ENCODE measurements at places on chromosomes 7 and 10. TPM values are rescaled to one million over a fixed set of nuclear protein-coding genes. Genes with fewer than 3 reads are reported as not detected.

GRCh38 chr7:13641714-13642113, 347.8 kb downstream of the ETV1 start:
- H3K4me3 ChIP-seq, result no peak overlapping the region
- H3K36me3 ChIP-seq, result no peaks in the 10 kb centered on the region
- no peak for DNase-seq
- H3K4me1 ChIP-seq, result no peaks in the 10 kb centered on the region
- no peaks in the 10 kb centered on the region for H3K27me3 ChIP-seq

GRCh38 chr10:69657430-69657829, 27.4 kb downstream of the FAM241B start:
- H3K27me3 ChIP-seq, result peaks cover 23% of the 10 kb centered on the region
- H3K4me1 ChIP-seq, result peaks cover 52% of the 10 kb centered on the region
- no peak for DNase-seq
- no peak overlapping the region for H3K27ac ChIP-seq

GRCh38 chr7:135273581-135273980, 39.9 kb downstream of the STRA8 start:
- peaks cover 10% of the 10 kb centered on the region for H3K27me3 ChIP-seq
- no peak for DNase-seq
- H3K36me3 ChIP-seq, result no peaks in the 10 kb centered on the region
- H3K4me1 ChIP-seq, result peaks cover 3% of the 10 kb centered on the region

DNA sequence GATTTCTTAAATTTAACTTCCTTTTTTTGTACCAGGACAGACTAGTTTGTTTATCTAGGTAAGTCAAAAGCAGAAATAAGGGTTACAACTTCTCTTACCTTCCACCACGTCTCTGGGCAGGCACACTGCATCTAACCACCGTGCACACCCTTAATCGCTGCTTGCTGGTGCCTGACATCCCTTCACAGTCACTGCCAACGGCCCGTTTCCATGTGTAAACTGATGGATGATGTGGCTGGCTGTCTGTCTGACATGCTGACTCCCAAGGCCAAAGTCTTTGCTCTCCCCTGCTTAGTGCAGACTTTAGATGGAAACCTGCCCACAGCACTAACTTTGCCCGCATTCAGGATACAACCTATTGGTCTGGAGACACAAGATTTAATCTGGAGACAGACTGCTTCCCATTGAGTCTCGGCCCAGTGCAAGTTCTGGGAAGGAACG, 1.1 kb downstream of the TMEM273 start:
- H3K36me3 ChIP-seq, result no peaks in the 10 kb centered on the region
- no peaks in the 10 kb centered on the region for H3K4me1 ChIP-seq
- DNase-seq, result peak; percentile 31
- no peak overlapping the region for H3K27ac ChIP-seq
- peaks cover under 1% of the 10 kb centered on the region for H3K27me3 ChIP-seq
- H3K4me3 ChIP-seq, result no peak overlapping the region

DNA sequence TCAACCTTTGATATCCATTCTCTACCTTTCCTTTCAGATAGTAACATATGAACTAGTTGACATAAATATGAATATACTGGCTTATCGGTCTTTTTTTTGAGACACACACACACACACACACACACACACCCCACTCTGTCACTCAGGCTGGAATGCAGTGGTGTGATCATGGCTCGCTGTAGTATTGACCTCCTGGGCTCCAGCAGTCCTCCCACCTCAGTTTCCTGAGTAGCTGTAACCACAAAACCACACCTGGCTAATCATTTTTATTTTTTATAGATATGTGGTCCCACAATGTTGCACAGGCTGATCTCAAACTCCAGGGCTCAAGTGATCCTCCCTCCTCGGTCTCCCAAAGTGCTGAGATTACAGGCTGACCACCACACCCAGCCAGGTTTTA, 14.2 kb upstream of the NT5C3A start:
- H3K27me3 ChIP-seq, result peaks cover 36% of the 10 kb centered on the region
- H3K36me3 ChIP-seq, result no peaks in the 10 kb centered on the region

- peaks cover 15% of the 10 kb centered on the region for H3K4me1 ChIP-seq
- H3K27me3 ChIP-seq, result peaks cover 96% of the 10 kb centered on the region
- no peak for DNase-seq
- H3K4me3 ChIP-seq, result peak overlapping the region; percentile 59
- H3K36me3 ChIP-seq, result peaks cover 4% of the 10 kb centered on the region
Measured at GRCh38 chr10:117166418-117167345, 28.6 kb upstream of the VAX1 start.

DNA sequence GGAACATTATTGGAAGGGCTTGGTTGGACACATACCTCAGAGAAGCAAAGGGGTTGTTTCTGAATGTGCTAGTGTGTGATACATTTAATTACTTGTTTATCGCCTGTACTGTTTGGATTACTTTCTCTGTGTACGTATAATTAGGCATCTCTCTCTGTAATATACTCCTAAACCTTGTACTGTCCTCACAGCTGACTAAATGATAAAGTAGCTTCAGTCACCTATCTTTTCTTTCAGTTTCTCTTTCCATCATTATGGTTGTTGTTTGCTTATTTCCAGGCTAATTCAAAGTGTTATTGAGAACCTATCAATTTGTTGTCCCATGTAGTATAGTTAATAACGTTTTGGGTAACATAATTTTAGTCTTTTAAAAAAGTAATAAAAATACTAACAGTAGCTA, 34.0 kb downstream of the MXI1 start:
- H3K36me3 ChIP-seq, result peaks cover 39% of the 10 kb centered on the region
- DNase-seq, result no peak
- no peak overlapping the region for H3K4me3 ChIP-seq
- no peaks in the 10 kb centered on the region for H3K27me3 ChIP-seq
- H3K27ac ChIP-seq, result no peak overlapping the region
- H3K4me1 ChIP-seq, result peaks cover 12% of the 10 kb centered on the region

GRCh38 chr7:840001-840600, 7.8 kb downstream of the SUN1 start:
- no peak overlapping the region for H3K4me3 ChIP-seq
- no peak for DNase-seq
- H3K27me3 ChIP-seq, result no peaks in the 10 kb centered on the region
- H3K36me3 ChIP-seq, result peaks cover 19% of the 10 kb centered on the region

DNA sequence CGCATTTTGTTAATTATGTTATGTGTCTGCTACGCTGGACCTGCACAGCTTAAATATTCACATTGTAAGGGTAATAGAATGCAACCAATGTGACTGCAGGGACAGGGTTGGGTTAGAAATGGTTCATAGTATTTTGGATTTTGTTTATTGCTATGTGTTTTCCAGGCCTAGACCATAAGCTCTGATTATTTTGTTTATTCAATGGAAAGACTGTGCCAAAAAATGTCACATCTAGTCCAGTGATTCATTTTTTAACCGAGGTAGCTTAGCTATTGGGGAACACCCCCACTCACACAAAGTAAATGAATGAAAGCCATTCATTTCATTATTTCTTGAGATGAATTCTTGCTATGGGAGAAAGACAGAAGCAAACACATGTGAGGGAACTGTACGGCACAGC, 516.5 kb upstream of the ANKRD30A start:
- no peaks in the 10 kb centered on the region for H3K27me3 ChIP-seq
- H3K4me3 ChIP-seq, result no peak overlapping the region
- no peak overlapping the region for H3K27ac ChIP-seq
- H3K4me1 ChIP-seq, result no peaks in the 10 kb centered on the region
- H3K36me3 ChIP-seq, result no peaks in the 10 kb centered on the region

GRCh38 chr10:133159611-133159949, 439 bp upstream of the KNDC1 start:
- H3K4me1 ChIP-seq, result no peaks in the 10 kb centered on the region
- no peaks in the 10 kb centered on the region for H3K36me3 ChIP-seq
- DNase-seq, result peak; percentile 68
- H3K27me3 ChIP-seq, result peaks cover 30% of the 10 kb centered on the region
- peak overlapping the region; percentile 52 for H3K4me3 ChIP-seq
- no peak overlapping the region for H3K27ac ChIP-seq

DNA sequence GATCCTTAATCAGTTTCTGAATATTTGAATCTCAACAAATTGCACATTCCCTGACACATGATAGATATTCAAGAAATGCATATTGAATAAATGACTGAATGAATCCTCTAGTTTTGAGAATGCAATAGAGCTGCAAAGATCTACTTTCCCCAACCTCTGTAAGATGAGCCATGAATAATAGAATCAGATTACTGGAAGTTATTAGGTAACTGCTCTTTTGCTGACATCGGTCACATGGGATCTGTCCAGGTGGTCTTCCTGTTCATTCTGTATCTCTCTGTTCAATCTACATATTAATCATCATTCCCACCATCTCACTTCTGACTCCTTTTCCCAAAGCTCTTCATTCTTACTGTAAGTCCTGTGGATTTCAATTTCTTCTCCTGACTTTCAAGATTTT, 638.7 kb downstream of the SORCS1 start:
- H3K27me3 ChIP-seq, result no peaks in the 10 kb centered on the region
- H3K4me3 ChIP-seq, result no peak overlapping the region
- H3K27ac ChIP-seq, result no peak overlapping the region

DNA sequence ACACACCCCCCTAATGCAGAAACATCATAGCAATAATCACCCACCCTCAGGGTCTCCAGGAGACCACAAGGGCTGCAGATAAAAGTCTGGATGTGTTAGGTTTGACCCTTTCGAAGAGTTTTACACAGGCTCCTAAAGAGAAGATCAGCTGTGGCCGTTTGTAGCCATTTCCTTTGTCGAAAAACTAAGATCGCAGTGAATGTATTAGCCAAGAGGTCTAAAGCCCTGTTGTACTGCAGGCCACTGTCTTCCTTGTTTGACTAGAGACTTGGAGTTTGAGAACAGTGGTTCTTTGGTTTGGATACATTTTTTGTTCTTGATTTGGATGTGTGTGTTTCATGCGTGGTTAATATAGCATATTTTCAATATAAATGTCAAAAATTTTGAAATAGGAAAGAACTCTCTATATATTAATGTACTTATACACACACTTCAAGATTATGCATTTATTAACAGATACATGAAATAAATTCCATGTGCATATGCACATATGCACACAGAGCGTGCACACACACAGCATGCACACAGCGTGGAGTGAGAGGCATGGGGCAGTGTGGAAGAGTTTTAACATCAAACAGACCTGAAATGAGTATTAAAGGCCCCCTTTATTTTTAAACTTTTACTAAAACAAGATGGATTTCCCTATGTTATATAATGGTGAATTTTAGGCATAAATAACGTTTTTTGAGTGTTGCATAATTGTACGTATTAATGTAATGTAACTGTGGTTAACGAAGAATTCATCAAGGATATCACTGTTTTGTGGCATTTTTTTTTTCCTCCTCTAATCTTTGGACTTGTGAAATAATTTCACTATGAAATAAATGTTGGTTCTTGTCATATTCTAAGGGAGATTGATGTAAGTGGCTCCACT, 2.2 kb downstream of the IKZF1 start:
- no peaks in the 10 kb centered on the region for H3K36me3 ChIP-seq
- peaks cover 11% of the 10 kb centered on the region for H3K4me1 ChIP-seq
- no peak overlapping the region for H3K27ac ChIP-seq

DNA sequence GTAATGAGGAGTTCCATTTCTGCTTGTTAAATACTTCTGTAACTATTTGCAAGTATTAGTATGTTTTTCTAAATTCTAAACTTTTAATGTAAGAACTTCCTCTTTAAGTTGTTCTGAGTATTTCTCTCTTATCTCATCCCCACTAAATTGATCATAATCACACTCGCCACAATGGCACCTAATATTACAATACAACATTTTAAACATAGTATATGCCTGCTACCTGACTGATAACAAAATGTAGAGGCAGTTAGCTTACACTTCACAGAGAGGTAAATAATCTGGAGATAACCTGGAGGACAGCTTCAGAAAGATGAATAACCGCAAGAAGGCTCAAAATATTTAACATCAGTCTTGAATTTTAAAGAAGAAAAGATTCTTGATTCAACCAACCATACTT, 48.6 kb downstream of the HIBADH start:
- no peaks in the 10 kb centered on the region for H3K4me1 ChIP-seq
- no peaks in the 10 kb centered on the region for H3K27me3 ChIP-seq
- DNase-seq, result no peak
- no peak overlapping the region for H3K27ac ChIP-seq

Gene CYP3A4
- total RNA-seq, result 10.0 TPM

- no peaks in the 10 kb centered on the region for H3K36me3 ChIP-seq
- peak overlapping the region; percentile 29 for H3K27ac ChIP-seq
- no peak for DNase-seq
- peaks cover 32% of the 10 kb centered on the region for H3K4me1 ChIP-seq
Measured at GRCh38 chr10:88243836-88244730, 339.0 kb downstream of the RNLS start.

Gene NEUROD6
- total RNA-seq, result not detected

- no peaks in the 10 kb centered on the region for H3K36me3 ChIP-seq
- H3K27me3 ChIP-seq, result no peaks in the 10 kb centered on the region
- H3K4me3 ChIP-seq, result no peak overlapping the region
- H3K4me1 ChIP-seq, result peaks cover 7% of the 10 kb centered on the region
- no peak for DNase-seq
Measured at GRCh38 chr10:18340496-18341051, 200.3 kb downstream of the CACNB2 start.
